Sigmoid colon (tissue), 7 donors: ENCODE measurements at places on chromosomes 2 and 18. TPM values are rescaled to one million over a fixed set of nuclear protein-coding genes. Genes with fewer than 3 reads are reported as not detected.

The ALKAL2 gene
- 5.8 TPM for polyA plus RNA-seq

The GATA6 gene
- 13.6 TPM for polyA plus RNA-seq

The FER1L5 gene
- 0.01 TPM for polyA plus RNA-seq

The PSMA8 gene
- not detected for polyA plus RNA-seq

The GCG gene
- polyA plus RNA-seq: 9.0 TPM
